Activated T-helper 17 cell treated with anti-CD3 and anti-CD28 coated beads, Interleukin-2, amount 50 U/mL, for 72 hours (primary cell): ENCODE measurements at places on chromosomes 3 and 15. TPM values are rescaled to one million over a fixed set of nuclear protein-coding genes. Genes with fewer than 3 reads are reported as not detected.

DNA sequence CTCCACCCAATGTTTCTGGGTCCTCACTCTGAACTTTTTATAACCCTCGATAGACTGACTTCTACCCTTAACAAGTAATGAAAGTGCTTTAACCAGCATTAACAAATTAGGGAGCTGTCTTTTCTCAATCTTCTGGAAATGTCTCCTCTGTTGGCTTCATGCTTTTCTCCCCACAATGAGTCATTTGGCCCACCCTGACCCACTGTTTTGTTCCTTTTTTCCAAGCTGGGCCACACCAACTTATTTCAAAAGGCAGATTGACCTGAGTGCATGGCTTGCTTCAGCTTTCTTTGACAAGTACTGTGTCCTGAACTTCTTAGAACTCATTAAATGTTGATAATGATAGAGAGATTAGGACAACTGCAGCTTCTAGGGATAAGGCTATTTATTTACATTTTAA, 199.6 kb upstream of the SEMA6D start:
- H3K4me3 ChIP-seq, result no peak overlapping the region
- no peak for ATAC-seq
- no peaks in the 10 kb centered on the region for H3K27me3 ChIP-seq
- H3K4me1 ChIP-seq, result no peaks in the 10 kb centered on the region
- no peaks in the 10 kb centered on the region for H3K36me3 ChIP-seq

DNA sequence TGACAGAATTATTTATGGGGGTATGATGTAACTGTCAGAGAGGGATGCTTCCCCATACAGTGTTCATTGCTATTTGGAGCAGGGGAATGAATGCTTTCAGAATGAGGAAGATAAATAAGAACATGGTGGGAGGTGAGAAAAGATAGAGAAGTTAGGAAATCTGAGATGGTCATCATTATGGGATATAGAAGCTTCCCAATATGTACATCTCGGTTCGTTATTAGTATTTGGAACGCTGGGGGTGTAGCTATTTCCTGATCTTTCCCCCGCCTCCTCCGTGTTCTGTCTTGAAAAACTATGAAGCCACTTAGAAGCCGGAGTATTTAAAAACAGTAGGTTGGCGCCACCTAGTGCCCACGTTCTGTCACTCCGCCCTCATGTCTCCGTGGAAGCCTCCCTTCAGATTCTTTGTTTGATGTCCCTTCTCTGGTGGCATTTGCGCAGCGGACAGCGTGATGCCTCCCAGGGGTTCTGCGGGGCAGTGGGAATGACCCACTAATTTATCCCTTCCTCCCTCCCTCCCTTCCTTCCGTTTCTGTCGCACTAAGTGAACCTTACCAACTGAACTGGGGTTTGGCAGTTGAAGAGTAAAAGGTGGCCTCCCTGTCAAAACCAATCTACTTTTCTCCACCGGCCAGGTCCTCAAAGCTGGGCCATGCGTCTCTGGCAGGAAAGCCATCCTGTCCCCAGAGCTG, 184.5 kb downstream of the FEZF2 start:
- H3K4me3 ChIP-seq, result peak overlapping the region; percentile 14
- no peaks in the 10 kb centered on the region for H3K36me3 ChIP-seq
- no peak overlapping the region for H3K27ac ChIP-seq
- H3K27me3 ChIP-seq, result no peaks in the 10 kb centered on the region

GOLGA6L9 gene
- total RNA-seq, result 1.7 TPM

GRCh38 chr15:44099671-44100070, 95.4 kb downstream of the FRMD5 start:
- H3K4me1 ChIP-seq, result no peaks in the 10 kb centered on the region
- no peak overlapping the region for H3K27ac ChIP-seq
- no peak for ATAC-seq
- H3K4me3 ChIP-seq, result no peak overlapping the region
- H3K36me3 ChIP-seq, result no peaks in the 10 kb centered on the region
- peaks cover 7% of the 10 kb centered on the region for H3K27me3 ChIP-seq

FSD2 gene
- not detected for total RNA-seq

TNFSF10 gene
- 36.1 TPM for total RNA-seq

DNA sequence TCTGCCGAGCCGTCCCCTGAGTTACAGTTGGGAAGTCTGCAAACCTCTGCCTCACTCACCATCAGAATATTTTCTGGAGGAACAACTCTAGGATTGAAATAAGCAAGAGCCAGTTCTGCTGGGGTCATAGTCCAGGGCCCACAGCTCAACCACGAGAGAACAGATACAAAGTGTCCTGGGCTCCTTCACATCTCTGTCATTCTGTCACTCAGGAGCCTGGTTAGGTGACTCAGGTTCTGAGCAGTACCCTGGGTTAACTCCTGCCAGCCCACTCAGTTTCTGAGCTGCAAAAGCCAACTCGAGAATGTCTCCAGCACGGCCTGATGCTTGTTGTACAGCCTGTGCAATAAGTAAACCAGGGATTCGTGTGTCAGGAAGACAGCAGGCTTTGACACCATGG, 155.7 kb downstream of the SLCO3A1 start:
- H3K27me3 ChIP-seq, result no peaks in the 10 kb centered on the region
- peak; percentile 73 for ATAC-seq
- peak overlapping the region; percentile 69 for H3K4me3 ChIP-seq
- H3K36me3 ChIP-seq, result no peaks in the 10 kb centered on the region

GRCh38 chr3:168220556-168220955, 124.8 kb upstream of the GOLIM4 start:
- peaks cover 5% of the 10 kb centered on the region for H3K27me3 ChIP-seq
- H3K4me3 ChIP-seq, result no peak overlapping the region
- H3K4me1 ChIP-seq, result no peaks in the 10 kb centered on the region
- ATAC-seq, result no peak
- no peak overlapping the region for H3K27ac ChIP-seq

GRCh38 chr3:150975992-150976368, 3.5 kb upstream of the CLRN1 start:
- no peak overlapping the region for H3K27ac ChIP-seq
- peaks cover 17% of the 10 kb centered on the region for H3K27me3 ChIP-seq
- no peaks in the 10 kb centered on the region for H3K4me1 ChIP-seq
- H3K36me3 ChIP-seq, result no peaks in the 10 kb centered on the region
- peak; percentile 61 for ATAC-seq

- H3K36me3 ChIP-seq, result peaks cover 5% of the 10 kb centered on the region
- peaks cover 4% of the 10 kb centered on the region for H3K4me1 ChIP-seq
- ATAC-seq, result no peak
- H3K27me3 ChIP-seq, result no peaks in the 10 kb centered on the region
- no peak overlapping the region for H3K27ac ChIP-seq
Observed at GRCh38 chr3:41508063-41508696, 308.9 kb downstream of the CTNNB1 start.
